DMS53 (cell line): ENCODE measurements at places on chromosomes 2 and 18.
A peak's percentile ranks its signal among the peaks of the same experiment; 100 is the strongest.

DNA sequence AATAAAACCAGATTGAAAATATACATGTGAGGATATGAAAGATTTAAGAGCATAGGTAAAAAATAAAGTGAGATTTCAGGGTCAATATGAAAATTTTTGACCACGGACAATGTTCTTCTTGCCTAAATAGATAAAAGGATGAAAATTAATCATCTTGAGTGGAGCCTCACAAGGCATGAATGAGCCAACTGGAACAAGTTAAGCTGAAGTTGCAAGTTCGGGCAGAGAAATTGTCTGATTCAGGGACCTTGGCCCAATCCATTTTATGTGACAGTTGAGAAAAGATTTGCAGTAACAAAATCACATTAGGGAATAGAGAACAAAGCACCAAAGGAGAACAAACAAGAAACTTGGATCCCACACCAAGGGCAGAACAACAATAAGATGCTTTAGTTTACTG, 305.3 kb downstream of the TMX3 start:
- no peak for DNase-seq

DNA sequence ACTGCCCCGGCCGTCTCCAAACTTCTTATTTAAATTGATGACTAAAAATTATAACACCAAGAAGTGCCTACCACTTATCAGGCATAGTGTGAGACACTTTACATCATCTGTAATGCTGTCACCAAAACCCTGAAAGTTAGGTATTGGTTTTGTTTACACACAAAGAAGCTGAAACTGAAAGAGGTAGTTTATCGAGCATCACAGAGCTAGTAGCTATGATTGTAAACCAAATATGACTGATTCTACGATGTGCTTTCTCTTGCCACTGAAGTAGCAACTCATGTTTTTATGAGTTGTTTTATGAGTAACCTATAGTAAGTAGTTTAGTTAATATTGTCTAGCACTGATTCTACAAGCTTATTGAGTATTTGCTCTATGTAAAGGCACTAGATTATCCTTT, 31.5 kb downstream of the DYNC1I2 start:
- no peak for DNase-seq

GRCh38 chr18:63152096-63152495, 167.5 kb downstream of the BCL2 start:
- DNase-seq: peak; percentile 24

DNA sequence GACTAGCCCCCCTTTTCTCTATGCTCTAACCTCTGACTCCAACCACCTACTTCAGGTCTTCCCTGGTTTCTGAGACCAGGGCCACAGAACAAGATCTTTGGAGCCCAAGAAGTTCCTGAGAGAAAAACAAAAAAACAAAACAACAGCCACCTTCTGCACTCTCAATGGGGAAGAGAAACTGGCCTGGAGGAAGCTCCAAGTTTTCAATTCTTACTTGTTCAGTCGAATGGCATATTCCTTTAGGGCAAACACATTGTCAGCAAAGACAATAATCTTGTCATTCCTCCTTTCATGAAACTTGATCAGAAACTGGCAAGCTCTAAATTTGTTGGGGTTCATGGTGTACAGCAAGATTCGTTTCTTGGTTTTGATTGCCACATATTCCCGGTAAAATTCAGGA, 15.0 kb downstream of the ERCC3 start:
- no peak for DNase-seq

GRCh38 chr2:161844822-161845221, 220.6 kb downstream of the SLC4A10 start:
- DNase-seq: peak; percentile 92
